ENCODE measurements at places on chromosomes 2 and 18. TPM values are rescaled to one million over a fixed set of nuclear protein-coding genes. Genes with fewer than 3 reads are reported as not detected.

Gene PFN4
- not detected for total RNA-seq

Gene EVA1A
- not detected for total RNA-seq

Gene HOXD3
- total RNA-seq = not detected

Gene STAT4
- total RNA-seq = 109 TPM

Gene GCA
- 16.1 TPM for total RNA-seq

Gene GALNT3
- 13.8 TPM for total RNA-seq

Gene ARHGAP25
- 126 TPM for total RNA-seq

Gene DOK6
- not detected for total RNA-seq

Gene SPP2
- not detected for total RNA-seq

Gene MCFD2
- 35.8 TPM for total RNA-seq

Gene IL36B
- total RNA-seq = not detected

Gene METTL8
- total RNA-seq = 33.7 TPM

Gene TUBA3E
- not detected for total RNA-seq

Gene CHRND
- total RNA-seq = not detected

Gene TMEM200C
- total RNA-seq = not detected
